ENCODE measurements at places on chromosomes 2 and 18. TPM values are rescaled to one million over a fixed set of nuclear protein-coding genes. Genes with fewer than 3 reads are reported as not detected.

HOXD13 gene
- total RNA-seq = not detected

ANTXR1 gene
- 0.32 TPM for total RNA-seq

CYP20A1 gene
- 11.4 TPM for total RNA-seq

LINC00305 gene
- total RNA-seq = not detected

GREB1 gene
- 0.69 TPM for total RNA-seq

TLX2 gene
- total RNA-seq = 5.5 TPM

COLEC12 gene
- 0.03 TPM for total RNA-seq

CCDC74B gene
- 15.3 TPM for total RNA-seq

ANKRD53 gene
- not detected for total RNA-seq

MZT2B gene
- 399 TPM for total RNA-seq

C2orf66 gene
- total RNA-seq = not detected
